GM12892 (cell line): ENCODE measurements at places on chromosomes 3 and 15.

- no peak for DNase-seq
These were observed 226.6 kb upstream of the LRRFIP2 start for GRCh38 chr3:37400945-37401344.

DNA sequence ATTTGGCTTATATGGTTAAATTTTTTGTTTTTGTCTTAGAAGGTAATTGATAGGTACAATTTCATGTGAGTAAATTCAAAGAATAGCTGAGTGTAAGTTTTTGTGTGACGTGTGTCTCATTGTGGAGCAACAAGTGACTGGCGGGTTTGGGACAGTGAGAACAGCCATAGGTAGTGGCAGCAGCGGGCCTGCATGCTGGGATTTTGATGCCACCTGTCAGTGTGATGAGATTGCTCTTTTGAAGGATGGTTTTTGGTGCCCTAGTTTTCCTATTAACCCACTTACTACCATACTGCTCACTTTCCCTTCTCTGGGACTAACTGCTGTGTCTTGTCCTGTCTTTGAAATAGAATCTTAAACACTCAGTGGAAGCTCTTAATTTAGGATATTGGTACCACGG lies 522.6 kb downstream of the NAALADL2 start:
- DNase-seq: no peak

- DNase-seq: no peak
These were observed 17.2 kb upstream of the PRICKLE2 start for GRCh38 chr3:64242435-64242834.

DNA sequence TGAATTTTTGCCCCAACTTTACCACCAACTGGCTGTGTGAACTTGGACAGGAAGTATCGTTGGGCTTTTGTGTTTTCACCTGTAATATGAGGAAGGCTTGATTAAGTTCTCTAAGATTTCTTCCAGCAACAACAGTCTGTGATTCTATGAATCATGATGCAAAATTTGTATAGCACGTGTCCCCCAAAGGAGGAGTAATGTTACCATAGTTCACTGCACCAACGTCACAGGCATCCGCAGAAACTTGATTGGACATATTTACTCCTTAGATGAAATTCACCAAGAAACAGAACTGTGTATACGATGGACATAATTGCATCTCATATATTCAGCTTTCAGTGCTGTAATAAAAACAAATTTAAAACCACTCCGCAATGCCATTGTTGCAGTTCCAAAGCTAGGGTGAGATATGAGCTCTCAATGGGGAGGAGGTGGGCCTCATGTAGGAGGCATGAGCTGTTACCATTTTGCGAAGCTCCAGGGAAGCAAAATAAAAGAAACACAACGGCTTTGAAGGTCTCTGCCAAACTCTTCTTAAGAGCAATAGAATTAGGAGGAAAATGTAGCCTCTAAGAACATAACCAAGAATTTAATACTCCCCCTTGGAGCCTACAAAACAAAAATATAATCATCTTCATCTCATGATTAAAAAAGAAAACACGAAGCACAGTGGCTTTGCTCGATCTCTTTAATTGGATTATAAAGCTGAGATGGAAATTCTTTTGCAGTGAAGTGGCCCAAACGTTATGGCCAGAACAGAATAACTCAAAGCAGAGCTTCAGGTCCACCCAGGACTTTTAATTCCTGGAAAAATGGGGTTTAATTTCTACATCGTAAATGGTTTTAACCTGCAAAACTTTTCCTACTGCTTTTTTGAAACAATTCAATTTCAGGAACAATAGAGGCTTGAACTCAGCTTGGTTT lies 80.7 kb downstream of the CHST2 start:
- no peak for DNase-seq

DNA sequence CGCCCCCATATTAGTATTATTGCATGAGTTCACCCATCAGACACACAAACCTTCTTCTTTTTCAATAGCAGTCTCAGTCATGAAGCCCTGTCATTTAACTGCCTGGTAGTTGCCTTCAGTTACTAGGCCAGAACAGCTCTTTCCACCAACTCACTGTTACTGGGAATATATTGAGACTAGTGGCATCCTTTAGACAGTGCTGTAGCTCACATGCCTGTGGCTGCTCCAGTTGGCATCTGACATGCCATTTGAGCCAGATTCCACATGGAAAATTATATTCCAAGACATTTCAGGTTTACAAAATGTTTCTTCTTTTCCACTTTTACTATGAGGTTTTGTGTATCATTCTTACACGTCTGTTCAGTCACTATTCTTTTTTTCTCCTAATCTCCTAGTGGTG lies 146.1 kb downstream of the GHSR start:
- no peak for DNase-seq

GRCh38 chr3:149203758-149204157 lies 17.9 kb downstream of the CP start:
- DNase-seq: peak; percentile 14

DNA sequence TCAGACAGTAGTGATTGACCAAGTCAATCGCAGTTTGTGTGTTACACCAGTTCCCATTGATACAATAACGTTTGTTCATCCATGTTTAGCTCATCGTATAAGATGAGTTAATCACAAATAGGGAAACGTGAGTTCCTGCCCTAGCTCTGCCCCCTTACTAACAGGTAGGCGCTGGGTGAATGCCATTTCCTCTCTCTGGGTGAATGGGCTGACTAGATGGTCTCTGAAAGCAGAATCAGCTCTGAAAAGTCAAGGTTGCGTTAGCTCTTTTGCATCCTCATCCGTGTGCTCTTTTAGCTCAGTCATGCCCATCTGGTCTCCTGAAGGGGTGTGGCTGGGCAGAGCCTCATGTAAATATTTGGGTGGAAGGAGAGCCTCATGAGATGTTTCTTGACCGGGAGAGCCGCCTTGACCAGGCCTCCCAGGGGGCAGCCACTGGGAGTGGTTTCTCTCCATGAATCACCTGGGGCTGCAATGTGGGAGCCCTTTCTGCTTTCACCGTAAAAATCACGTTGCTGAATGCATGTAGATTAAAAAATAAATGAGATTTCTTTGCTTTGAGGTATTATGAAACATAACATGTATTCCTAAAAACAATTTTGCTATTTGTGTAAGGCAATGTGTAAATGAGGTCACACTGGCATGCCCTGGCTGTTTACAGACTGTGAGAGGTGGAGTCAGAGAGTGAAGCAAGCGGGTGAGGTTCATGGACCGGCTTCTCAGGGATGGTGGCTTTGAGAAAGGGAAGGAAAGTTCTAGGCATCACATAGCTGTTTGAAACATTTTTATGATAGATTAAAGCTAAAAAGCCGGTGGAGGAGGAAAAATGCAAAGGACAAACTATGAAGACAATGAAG lies 108.4 kb upstream of the RASGRP1 start:
- no peak for DNase-seq

DNA sequence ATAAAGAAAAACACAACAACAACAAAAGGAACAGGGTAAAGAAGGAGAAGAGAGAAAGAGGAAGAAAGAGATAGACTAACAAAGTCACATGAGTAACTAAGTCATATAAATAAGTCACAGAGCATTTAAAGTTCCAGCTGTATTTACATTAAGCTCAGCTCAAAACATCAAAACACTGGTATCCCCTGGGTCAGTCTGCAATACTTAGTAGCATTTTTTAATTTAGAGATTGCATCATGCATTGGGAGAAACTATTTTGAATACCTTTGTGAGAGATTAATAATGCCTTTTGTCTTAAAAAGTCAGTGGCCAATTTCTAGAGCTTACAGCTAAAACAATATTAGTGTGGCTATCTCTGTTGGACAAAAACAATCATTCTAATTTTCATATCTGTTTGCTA lies 78.4 kb downstream of the NEK10 start:
- DNase-seq: no peak

DNA sequence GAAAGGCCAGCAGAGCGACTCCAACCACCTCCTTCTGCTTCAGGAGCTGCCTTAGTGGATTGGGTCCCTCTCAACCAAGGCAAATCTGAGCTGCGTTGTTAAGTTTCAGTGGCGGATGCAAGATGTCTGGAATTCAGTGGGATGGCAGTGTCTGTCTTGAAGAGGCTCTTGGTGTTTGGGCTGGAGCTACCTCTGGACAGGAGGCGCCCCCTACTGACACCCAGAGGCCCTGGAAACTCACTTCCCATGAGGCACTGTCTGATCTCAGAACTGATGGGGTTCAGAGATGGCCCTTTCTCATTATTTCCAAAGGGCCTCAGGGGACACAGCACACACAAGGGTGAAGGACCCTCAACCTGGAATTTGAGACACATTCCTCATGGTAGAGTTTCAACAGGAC lies 6.0 kb upstream of the SLC28A1 start:
- DNase-seq: no peak

DNA sequence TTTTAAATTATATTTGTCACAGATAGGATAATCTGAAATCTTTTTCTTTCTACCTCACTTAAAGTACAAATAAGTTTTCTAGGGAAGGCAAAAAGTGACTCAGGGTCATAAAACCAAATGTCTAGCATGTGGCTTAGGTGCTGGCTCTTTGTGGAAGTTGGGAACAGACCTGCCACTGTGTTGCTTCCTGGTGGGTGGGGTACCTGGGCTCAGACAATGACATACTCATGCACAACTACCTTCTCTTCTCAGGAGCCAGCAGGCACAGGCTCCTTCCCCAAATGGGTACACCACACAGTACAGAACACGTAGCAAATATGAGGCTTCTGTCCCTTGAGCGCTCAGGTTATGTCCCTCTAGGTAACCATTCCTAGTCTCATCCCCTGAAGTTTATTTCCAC lies 40.1 kb upstream of the MUC13 start:
- DNase-seq: no peak

- DNase-seq: no peak
These were observed 17.9 kb downstream of the SERP1 start for GRCh38 chr3:150528354-150528797.

DNA sequence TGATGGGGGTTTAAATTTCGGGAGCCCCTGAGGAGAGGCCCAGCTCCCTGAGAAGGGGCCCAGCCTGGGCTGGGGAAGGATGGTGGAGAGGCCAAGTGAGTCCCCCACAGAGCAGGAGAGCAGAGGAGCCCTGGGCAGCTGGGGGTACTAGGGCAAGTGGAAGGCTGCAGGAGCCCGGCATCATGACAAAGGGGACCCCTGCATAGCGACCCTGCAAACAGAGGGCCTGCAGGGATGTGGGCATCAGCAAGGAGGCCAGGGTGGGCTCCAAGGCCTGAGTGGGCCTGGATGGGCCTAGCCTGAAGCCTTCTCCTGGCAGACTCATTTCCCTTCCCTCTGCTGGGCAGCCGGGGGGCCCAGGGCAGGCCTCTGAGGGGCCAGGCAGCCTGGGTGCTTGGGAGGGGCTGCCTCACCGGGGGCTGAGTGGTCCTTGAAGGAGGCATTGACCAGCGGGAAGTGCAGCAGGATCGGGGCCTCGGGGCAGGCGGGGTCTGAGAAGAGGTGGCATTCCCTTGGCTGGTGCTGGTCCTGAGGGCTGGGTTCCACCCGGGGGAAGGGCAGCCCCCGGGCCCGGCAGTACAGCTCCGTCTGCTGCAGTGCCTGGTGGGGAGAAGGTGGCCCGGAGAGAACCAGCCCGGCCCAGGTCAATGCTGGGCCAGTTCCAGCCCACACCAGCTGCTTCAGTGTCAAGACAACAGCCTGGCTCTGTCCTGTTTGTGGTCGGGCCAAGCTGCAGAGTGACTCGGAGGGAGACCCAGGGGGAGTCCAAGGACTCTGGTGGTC lies 24.7 kb downstream of the PLA2G4D start:
- no peak for DNase-seq

DNA sequence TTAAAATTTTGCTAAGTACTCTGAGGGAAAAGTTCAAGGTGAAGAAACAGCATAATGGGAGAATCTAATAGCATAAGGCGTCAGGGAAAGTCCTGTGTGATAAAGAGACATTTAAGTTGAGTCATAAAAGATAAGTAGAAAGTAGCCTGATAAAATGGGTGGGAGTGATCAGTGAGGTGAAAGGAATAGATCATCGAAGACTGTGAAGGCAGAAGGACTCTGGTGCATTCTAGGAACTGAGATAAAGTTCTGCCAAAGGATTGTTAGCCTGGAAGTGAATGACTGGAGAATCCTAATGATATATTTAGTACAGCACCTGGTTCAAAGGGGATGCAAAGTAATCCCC lies 149.9 kb downstream of the CFAP20DC start:
- DNase-seq: no peak

DNA sequence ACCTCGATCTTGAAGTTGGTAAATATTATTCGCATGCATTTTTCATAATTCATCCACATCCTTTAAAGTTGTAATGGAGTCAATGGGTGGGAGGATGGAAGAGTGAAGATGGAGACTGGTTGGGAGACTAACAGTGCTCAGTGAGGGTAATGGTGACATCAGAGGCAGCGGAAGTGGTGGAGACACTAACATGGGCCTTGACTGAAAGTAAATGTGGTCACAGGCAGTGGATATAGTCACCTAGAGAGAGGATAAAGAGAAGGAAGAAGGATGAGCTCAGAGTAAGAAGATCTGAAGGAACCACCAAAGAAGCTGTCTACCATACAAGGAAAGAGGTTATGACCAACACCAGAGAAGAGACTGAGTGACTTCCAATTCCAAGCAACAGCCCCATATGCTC lies 281.6 kb upstream of the STT3B start:
- DNase-seq: no peak

DNA sequence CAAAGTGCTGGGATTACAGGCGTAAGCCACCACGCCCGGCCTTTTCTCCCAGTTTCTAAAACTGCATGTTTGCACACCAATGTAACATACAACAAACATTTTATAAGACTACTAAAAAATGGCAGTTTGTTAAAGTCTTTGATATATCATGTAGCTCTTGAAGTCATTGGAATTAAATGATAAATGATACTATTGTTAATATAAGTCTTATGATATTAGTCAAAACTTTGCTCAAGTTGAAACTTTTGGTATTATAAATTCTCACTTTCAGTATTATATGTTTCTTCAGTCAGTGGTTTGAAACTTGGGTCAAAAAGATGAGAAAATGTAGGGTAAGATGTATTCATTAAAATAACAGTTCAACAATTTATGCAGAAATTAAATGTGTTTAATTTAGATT lies 117.6 kb upstream of the TBL1XR1 start:
- DNase-seq: no peak

GRCh38 chr3:139755551-139755950 lies 77.8 kb upstream of the NMNAT3 start:
- no peak for DNase-seq

- no peak for DNase-seq
These were observed 10.7 kb upstream of the OCA2 start for GRCh38 chr15:28109626-28110455.

GRCh38 chr15:42427429-42428223 lies 63.3 kb downstream of the ZNF106 start:
- DNase-seq: no peak

DNA sequence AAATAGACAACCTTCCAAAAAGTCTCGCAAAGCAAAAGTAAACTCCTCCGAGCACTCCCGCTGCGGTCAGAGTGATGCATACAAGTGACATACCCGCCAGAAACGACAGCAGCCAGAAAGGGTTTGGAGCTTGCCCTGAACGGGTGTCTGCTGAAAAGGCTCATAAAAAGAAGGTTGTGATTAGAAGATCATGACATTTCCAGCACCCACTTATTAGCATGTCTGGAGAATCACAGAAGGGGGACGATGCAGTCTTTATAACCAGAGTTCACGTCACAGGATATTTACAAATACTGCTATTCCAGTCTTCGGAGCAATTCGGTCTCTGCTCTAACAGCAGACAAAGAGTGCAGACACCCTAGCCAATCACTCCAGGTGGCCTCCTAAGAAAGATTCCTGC lies 59.1 kb upstream of the FRMD4B start:
- DNase-seq: no peak
